ENCODE measurements at places on chromosomes 2 and 18.

DNA sequence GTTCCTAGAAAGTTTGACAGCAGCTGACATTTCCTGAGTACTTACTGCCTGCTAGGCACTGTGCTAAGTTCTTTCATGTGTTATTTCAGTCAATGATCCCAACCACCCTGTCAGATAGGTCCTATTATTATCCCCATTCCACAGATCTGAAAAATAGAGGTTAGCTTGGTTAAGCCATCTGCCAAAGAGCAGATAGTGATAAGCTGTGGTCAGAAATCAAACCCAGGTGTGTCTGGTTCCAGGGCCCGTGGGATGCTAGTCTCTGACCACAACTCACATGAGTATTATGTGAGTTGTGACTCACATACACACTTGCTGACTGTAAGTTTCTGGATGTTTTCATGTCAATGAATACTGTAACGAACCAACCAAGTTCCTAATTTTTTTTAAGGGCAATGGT lies 132.0 kb upstream of the APCDD1 start:
- DNase-seq = no peak

GRCh38 chr2:61585383-61585782 lies 47.2 kb upstream of the XPO1 start:
- no peak for DNase-seq

- DNase-seq = no peak
Observed at GRCh38 chr2:22329211-22330154, 1055.5 kb upstream of the KLHL29 start.

DNA sequence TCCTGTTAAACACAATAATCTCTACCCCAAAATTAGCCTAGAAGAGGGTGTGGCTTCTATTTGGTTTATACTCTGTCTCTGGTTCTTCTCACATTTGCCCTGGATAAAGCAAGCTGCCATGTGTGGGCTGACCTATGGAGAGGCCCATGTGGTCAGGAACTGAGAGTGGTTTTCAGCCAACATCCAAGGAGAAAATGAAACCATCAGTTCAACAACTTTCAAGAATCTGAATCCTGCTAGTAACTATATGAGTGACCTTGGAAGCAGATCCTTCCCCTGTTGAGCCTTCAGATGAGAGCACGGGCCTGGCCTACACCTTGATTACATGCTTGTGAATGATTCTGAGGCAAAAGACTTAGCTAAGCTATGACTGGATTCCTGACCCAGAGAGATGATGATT lies 11.5 kb upstream of the TRIB2 start:
- no peak for DNase-seq

DNA sequence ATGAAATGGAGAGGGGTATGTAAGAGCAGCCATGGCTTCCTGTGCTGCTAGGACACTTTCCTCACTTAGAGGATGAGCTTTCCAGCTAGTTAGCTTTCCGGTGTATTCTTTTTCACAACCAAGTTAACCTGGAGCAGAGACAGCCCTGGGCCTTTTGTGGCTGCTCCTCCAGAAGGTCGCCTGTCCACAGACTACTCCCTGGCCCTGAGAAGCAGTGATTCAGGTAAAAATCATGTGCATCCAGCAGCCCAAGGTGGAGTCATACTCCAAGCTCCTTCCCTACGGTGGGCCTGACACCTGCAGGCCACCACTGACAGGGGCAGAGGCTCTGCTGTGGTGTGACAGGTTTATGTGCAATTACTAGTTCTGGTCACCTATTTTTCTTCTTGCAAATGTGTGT lies 187.2 kb downstream of the ANKRD30B start:
- no peak for DNase-seq

DNA sequence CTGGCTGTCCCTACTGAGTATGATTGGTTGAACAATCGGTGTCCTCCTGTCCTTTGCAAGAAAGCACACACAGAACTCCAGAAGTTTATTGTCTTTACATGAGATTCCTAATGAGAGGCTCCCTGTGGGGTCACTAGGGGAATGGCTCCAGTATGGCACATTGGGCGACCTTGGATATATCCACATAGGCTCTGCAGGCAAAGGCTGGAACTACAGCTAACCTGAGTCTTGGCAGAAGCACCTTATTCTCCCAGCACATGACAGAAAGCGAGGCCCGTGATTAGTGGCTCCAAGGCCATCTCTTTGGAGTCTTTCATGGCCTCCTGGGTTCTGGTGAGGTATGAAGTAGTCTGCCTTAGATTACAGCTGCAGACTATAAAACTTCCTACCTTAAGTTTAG lies 49.0 kb downstream of the ZDBF2 start:
- no peak for DNase-seq

- DNase-seq = no peak
Observed at GRCh38 chr2:241091734-241092445, 10.2 kb downstream of the MTERF4 start.

GRCh38 chr2:213149949-213150314 lies 1.5 kb downstream of the IKZF2 start:
- DNase-seq = no peak

DNA sequence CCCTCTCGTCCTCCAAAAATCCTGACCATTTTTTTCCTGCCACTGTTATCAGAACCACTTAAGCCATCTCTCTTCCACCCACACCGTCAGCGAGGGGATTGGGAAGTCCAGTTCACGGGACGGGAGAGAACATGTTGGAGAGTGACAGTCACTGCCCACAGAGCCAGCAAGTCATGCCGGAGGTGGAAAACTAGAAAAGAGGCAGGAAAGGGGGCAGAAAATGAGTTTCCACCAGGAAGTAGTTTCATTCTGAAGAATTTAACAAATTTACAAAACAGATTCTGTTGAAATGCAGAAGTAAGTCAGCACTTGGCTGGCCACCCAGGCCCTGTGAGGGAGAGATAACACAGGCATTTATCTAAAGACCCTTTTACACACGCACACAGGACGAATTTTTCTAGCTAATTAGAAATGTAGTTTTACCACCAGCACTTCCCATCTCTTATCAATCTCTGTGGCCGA lies 431.3 kb downstream of the TSN start:
- no peak for DNase-seq

- no peak for DNase-seq
Observed at GRCh38 chr18:23793985-23794867, 105.0 kb downstream of the LAMA3 start.

DNA sequence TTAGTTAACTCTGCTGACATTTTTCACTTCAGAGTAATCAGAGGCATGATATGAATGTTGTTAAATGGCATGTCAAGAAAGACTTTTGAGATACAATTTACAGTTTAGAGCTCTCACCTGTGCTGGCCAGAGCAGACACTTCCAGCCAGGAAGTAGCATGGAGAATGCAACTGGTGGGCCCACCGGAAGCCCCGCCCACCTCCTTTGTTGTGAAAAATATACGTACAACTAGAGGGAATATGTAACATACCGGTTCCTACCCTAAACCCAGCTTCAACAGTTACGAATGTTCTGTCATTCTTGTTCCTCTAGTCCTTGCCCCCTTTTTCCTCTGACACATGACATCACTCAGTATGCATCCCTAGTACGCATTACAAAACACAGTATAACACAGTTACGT lies 70.2 kb upstream of the ITM2C start:
- DNase-seq = no peak

- no peak for DNase-seq
Observed at GRCh38 chr18:45569566-45570275, 45.6 kb upstream of the SLC14A2 start.

- peak; percentile 56 for DNase-seq
Observed at GRCh38 chr2:242098445-242099128, 229.1 kb downstream of the RTP5 start.

- no peak for DNase-seq
Observed at GRCh38 chr2:152485954-152486736, 151.2 kb downstream of the FMNL2 start.

DNA sequence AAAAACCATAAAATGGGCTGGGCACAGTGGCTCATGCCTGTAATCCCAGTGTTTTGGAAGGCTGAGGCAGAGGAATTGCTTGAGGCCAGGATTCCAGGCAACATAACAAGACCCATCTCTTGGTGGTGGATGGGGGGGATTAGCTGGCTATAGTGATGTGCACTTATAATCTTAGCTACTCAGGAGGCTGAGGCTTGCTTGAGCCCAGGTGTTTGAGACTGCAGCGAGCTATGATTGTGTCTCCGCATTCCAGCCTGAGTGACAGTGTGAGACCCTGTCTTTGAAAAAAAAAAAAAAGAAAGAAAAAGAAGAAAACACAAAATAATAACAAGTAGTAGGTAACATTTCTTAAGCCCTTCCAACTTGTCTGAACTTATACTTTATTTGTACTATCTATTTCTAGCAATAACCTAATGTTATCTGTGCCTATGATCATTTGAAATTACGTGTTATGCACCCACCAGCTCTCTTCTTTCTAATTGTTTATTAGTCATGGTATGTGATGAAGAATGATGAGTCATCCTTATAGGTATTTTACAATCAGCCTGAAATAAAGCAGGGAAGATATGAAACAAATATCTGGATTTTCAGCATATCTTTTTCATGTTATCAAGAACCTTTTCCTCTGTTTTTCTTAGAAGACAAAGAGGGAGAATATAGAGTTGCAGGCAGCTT lies 129.3 kb upstream of the UNC80 start:
- no peak for DNase-seq

GRCh38 chr2:42060028-42060427 lies 12.2 kb downstream of the PKDCC start:
- DNase-seq = no peak

- no peak for DNase-seq
Observed at GRCh38 chr2:68469935-68470334, 2.5 kb downstream of the APLF start.

DNA sequence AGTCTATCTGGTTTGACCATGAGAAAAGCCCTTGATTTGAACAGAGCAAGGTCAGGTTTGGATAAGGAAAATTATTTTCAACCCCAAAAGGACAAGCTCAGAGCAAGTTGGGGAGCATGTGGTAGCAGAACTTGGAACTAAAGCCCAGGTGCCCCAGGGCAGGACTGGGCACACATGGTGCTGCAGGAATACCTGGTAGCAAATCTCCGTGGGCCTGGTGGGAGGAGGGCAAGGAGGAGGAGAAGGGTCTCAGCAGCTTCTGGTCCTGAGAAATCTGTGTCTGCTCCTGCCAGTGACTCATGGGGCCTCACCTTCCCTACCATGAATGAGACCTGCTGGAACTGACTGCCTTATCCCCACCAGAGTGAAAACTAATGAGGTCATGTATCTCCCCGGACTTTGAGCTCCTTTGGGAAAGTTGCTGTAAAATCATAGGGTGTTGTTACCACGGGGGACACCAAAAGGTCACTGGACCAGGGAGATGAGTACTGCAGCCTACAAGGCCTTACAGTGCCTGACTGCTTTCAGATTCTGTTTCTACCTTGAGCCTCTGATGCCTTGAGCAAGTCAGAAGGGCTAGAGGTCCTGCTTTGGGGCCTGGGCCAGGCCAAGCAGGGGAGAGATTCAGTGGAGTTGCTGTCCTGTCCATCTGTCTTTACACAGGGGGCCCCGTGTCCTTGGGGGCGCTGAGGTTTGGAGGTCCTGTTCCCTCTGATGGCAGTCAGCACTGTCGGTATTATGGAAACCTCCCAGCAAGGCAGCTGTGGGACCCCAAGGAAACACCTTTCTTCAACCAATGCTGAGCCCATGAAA lies 304.0 kb downstream of the MYCN start:
- DNase-seq = no peak

DNA sequence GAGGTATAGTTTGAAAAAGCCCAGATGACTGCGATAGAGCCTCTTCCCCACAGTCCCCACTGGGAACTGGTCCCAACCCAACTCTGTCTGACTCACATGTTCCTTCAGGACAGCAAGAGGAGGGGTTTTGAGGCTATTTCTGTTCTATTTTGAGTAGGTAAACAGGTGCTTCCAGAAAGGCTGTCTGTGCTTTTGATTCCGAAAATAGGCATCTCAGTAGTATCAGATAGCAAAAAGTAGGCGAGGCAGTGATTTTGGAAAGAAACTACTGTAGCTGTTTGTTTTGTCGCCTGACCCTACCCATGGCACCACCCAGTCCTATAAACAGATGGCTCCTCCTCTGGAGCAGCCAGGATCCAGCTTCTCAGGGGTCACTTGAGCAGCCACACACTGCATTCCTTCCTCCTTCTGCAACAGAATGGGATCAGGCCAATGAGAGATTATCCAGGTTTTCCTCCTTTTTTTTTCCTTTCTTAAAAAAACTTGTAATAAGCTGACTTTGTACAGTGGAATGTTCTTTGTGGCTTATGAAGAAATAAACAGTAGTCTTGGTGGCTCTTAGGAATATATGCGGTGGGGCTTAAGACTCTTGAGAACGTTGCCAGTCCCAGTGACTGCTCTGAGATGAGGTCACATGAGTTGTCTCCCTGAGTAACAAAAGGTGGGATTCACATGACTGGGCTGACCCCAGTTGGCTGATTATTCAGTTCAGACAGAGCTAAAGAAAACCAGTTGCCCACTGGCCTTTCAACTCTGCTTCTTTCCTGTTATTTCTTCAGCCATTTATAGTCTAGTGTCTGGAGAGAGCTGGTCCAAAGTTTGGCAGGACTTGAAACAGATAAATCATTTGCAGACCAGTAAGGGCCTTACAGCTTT lies 98.6 kb downstream of the KCNS3 start:
- no peak for DNase-seq

- no peak for DNase-seq
Observed at GRCh38 chr18:13353084-13353823, 134.7 kb downstream of the LDLRAD4 start.

GRCh38 chr2:69253112-69253511 lies 133.9 kb downstream of the GFPT1 start:
- DNase-seq = no peak

GRCh38 chr2:12262681-12263436 lies 453.9 kb upstream of the TRIB2 start:
- DNase-seq = no peak

- no peak for DNase-seq
Observed at GRCh38 chr2:201858281-201859184, 52.2 kb downstream of the CDK15 start.

DNA sequence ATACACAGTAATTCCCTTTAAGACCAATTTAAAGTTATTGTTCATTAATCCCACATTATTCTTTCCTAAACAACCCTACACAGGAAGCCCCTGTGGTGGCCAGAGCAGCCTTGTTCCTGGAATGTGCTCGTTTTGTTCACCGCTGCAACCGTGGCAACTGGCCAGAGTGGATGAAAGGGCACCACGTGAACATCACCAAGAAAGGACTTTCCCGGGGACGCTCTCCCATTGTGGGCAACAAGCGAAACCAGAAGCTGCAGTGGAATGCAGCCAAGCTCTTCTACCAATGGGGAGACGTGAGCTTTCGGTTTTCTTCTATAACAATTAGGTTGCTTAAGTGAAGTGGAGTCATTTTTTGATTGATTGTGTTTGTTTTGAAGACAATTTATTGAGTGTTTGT lies 101.0 kb downstream of the UNC80 start:
- no peak for DNase-seq

GRCh38 chr2:55150834-55151233 lies 81.3 kb downstream of the CLHC1 start:
- peak; percentile 81 for DNase-seq
